ENCODE measurements at places on chromosomes 12 and 14. TPM values are rescaled to one million over a fixed set of nuclear protein-coding genes. Genes with fewer than 3 reads are reported as not detected.

- H3K27ac ChIP-seq = no peak overlapping the region
- H3K4me1 ChIP-seq = no peaks in the 10 kb centered on the region
- H3K27me3 ChIP-seq = no peaks in the 10 kb centered on the region
- H3K4me3 ChIP-seq = no peak overlapping the region
- no peak for DNase-seq
Observed at GRCh38 chr14:59254146-59254910, 65.9 kb downstream of the DAAM1 start.

GRCh38 chr12:92156704-92157395 lies 11.2 kb upstream of the BTG1 start:
- H3K27ac ChIP-seq = no peak overlapping the region
- no peak overlapping the region for H3K4me3 ChIP-seq
- H3K4me1 ChIP-seq = peaks cover 13% of the 10 kb centered on the region
- H3K36me3 ChIP-seq = no peaks in the 10 kb centered on the region

DNA sequence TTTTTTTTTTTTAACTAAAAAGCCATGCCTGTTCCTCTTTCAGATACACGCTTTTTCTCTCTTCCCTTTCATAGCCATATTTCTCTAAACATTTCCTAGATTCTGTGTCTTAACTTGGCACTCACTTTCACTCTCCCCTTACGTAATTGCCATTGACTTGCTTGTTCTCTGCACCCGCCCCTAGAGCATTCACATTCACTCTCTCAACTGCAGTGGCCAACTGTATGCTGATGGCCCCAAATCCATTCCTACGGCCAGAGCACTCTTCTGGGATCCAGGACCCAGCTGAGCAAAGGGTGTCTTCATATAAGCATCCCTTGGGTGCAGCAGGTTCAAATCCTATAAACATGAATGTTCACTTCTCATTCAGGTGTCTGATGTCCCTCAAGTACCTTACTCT lies 59.5 kb downstream of the CKB start:
- H3K27ac ChIP-seq = no peak overlapping the region
- peaks cover 3% of the 10 kb centered on the region for H3K4me1 ChIP-seq
- H3K36me3 ChIP-seq = peaks cover 49% of the 10 kb centered on the region
- H3K4me3 ChIP-seq = no peak overlapping the region
- H3K27me3 ChIP-seq = no peaks in the 10 kb centered on the region

- H3K4me1 ChIP-seq = peaks cover 32% of the 10 kb centered on the region
- H3K36me3 ChIP-seq = no peaks in the 10 kb centered on the region
- DNase-seq = no peak
- no peaks in the 10 kb centered on the region for H3K27me3 ChIP-seq
- no peak overlapping the region for H3K27ac ChIP-seq
Observed at GRCh38 chr12:27781680-27782079, 1.6 kb upstream of the MANSC4 start.

DNA sequence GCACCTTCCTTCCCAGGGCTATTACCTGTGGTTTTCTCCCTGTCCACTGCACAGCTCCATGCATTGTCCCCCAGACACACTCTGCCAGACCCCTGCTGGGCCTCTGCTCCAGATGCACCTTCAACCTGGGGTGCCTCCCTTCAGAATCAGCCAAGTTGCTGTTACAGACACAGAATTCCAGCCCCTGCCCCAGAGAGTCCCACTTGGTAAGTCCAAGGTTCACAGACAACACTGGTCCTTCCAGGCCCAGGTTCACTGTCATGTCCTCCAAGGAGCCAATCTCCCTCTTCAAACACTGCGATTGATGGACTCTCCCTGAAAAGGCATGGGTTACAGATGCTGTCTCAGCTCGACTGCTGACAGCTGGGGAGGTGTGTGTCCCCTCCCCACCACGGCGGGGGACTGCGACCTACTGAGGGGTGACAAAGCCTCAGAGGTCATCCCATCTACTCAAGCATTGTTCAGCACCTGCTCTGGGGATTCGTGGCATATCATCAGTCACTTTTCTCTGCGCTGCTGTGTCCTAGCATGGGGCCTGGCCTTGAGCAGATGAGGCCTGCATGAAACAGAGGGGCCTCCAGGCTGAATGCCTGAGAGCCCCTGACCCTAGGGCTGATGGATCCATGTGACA lies 24.3 kb downstream of the CALM1 start:
- H3K27ac ChIP-seq = no peak overlapping the region
- DNase-seq = no peak
- no peaks in the 10 kb centered on the region for H3K27me3 ChIP-seq
- H3K4me1 ChIP-seq = no peaks in the 10 kb centered on the region

Gene GYS2
- total RNA-seq = not detected

- no peaks in the 10 kb centered on the region for H3K36me3 ChIP-seq
- no peaks in the 10 kb centered on the region for H3K27me3 ChIP-seq
- H3K4me3 ChIP-seq = no peak overlapping the region
- no peak for DNase-seq
Observed at GRCh38 chr14:74932401-74932901, 9.4 kb upstream of the RPS6KL1 start.

GRCh38 chr14:20427231-20428009 lies 8.5 kb downstream of the KLHL33 start:
- H3K36me3 ChIP-seq = no peaks in the 10 kb centered on the region
- no peak for DNase-seq
- H3K4me1 ChIP-seq = peaks cover 29% of the 10 kb centered on the region
- H3K27ac ChIP-seq = no peak overlapping the region
- H3K4me3 ChIP-seq = no peak overlapping the region

Gene ACSM4
- not detected for total RNA-seq

- DNase-seq = no peak
- H3K27ac ChIP-seq = no peak overlapping the region
- H3K4me1 ChIP-seq = no peaks in the 10 kb centered on the region
- H3K27me3 ChIP-seq = no peaks in the 10 kb centered on the region
Observed at GRCh38 chr12:75792687-75793086, 238.9 kb downstream of the PHLDA1 start.

GRCh38 chr12:87217491-87217890 lies 811.7 kb downstream of the C12orf50 start:
- H3K27ac ChIP-seq = no peak overlapping the region
- DNase-seq = no peak
- H3K27me3 ChIP-seq = no peaks in the 10 kb centered on the region
- H3K4me1 ChIP-seq = no peaks in the 10 kb centered on the region

Gene EMP1
- 9.1 TPM for total RNA-seq

DNA sequence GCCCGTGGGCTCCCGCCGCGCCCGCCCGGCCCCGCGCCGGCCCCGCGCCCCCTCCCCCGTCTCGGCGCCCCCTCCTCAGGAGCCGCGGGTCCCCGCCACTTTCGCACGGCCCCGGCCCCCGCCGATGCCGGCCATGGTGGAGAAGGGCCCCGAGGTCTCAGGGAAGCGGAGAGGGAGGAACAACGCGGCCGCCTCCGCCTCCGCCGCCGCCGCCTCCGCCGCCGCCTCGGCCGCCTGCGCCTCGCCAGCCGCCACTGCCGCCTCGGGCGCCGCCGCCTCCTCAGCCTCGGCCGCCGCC lies 263 bp downstream of the RCOR1 start:
- peaks cover 25% of the 10 kb centered on the region for H3K4me1 ChIP-seq
- no peaks in the 10 kb centered on the region for H3K27me3 ChIP-seq
- no peak for DNase-seq
- H3K4me3 ChIP-seq = peak overlapping the region; percentile 66
- H3K27ac ChIP-seq = peak overlapping the region; percentile 53

DNA sequence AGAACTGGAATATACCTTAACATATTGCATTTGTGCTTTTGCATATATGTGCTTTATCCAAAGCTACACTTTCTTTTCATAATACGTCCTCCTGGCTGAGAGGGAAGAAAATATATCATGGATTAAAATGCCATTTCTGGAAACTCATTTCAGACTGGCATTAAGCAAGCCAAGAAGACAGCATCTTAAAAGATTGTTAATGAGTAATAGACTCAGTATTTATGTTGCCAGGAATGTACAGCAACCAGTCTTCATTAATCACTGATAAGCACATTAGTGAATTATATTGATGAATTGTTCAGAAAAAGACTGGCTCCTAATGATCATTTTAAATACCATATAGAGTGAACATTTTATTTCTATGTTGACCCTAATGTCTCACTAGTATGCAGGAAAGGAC lies 134.9 kb upstream of the IFNG-AS1 start:
- H3K4me3 ChIP-seq = no peak overlapping the region
- no peaks in the 10 kb centered on the region for H3K4me1 ChIP-seq
- no peak overlapping the region for H3K27ac ChIP-seq
- H3K36me3 ChIP-seq = no peaks in the 10 kb centered on the region
- no peak for DNase-seq

Gene MTA1
- total RNA-seq = 113 TPM

- H3K36me3 ChIP-seq = peaks cover 22% of the 10 kb centered on the region
- no peak overlapping the region for H3K4me3 ChIP-seq
- H3K27me3 ChIP-seq = no peaks in the 10 kb centered on the region
Observed at GRCh38 chr14:63371033-63371432, 52.3 kb upstream of the GPHB5 start.

DNA sequence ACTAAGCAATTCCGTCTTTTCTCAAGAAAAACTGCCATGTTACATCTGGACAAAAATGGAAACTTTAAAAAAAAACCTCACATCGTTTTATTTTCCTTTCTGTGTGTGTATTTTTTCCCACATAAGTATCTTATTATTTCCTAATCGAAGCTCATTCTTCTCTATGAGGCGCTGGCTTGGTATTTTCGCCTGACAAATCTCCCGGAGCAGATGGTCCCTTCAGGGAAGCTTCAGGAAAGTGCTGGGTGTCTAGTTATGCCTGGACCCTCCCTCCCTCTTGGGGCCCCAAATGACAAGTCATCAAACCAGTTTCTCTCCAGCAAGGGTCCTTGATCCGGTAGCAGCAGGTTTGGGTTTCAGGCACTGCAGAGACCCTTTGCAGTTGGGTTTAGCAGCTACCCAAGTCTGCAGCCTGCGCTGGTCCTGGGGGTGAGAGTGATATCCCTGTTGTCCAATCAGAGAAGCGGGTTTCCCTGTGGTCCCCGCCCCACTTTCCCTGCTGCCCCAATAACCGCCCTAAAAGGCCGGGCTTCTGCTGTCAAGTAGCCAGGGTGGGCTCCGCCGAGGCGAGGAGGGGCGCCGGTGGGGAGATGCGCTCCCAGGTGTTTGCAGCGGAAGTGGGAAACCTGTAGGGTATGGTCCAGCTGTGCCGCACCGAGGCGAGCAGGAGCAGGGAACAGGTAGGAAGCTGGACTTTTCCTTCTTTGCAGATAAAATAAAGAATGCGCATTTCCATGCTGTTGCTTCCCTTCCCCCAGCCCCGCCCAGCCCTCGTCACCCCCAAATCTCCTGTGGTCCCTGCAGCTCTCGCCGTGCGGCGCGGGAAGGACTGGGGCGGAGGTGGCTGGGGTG lies at the start of gene CNTN1:
CNTN1 (plus strand) TSS at position 527 of the 852 bp plus-strand sequence.
- no peak within 1 kb of the TSS for H3K4me3 ChIP-seq
- H3K36me3 ChIP-seq = no peaks in the 10 kb centered on the region
- H3K27ac ChIP-seq = no peak within 1 kb of the TSS
- DNase-seq = no peak
- peaks cover 2% of the 10 kb centered on the region for H3K4me1 ChIP-seq
- H3K27me3 ChIP-seq = peaks cover 18% of the 10 kb centered on the region

Gene RDH16
- total RNA-seq = 0.34 TPM

- peaks cover 4% of the 10 kb centered on the region for H3K27me3 ChIP-seq
- H3K27ac ChIP-seq = no peak overlapping the region
- H3K36me3 ChIP-seq = no peaks in the 10 kb centered on the region
Observed at GRCh38 chr14:105138021-105138541, 30.5 kb downstream of the JAG2 start.

DNA sequence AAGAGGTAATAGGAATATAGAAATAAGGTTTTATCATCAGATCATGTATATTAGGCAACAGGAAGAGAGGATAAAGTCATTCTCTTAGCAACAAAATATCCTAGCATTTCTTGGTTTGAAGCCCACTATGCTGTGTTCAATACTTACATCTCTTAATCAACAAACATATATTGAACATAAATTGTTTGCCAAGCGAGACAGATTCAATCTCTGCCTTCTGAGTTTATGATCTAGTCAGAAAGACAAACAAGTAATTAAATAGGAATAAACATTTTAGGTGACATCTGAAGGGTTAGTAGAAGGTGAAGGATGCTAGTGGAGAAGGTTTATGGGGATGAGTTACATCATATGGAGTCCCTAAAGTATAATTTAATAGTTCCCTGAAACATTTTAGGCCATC lies 54.8 kb downstream of the PPHLN1 start:
- H3K4me3 ChIP-seq = no peak overlapping the region
- no peaks in the 10 kb centered on the region for H3K4me1 ChIP-seq
- DNase-seq = no peak
- H3K36me3 ChIP-seq = peaks cover 27% of the 10 kb centered on the region
- no peaks in the 10 kb centered on the region for H3K27me3 ChIP-seq

DNA sequence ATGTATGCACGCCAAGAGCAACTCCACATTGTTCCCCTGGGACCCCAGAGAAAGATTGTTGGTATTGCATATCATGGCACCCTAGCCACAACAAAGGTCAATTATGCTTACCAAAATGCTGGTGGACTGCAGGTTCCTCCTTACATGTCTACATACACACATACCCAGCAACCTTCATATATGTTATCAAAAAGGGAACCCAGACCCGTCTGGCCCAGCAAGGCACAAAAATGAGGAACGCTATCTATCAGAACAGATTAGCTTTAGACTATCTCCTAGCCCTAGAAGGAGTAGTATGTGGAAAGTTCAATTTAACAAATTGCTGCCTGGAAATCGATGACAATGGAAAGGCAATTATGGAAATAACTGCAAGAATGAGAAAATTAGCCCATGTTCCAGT lies 61.5 kb downstream of the DHRS2 start:
- H3K36me3 ChIP-seq = no peaks in the 10 kb centered on the region
- H3K27me3 ChIP-seq = peaks cover 24% of the 10 kb centered on the region
- H3K4me3 ChIP-seq = no peak overlapping the region
- H3K27ac ChIP-seq = no peak overlapping the region
- no peak for DNase-seq

DNA sequence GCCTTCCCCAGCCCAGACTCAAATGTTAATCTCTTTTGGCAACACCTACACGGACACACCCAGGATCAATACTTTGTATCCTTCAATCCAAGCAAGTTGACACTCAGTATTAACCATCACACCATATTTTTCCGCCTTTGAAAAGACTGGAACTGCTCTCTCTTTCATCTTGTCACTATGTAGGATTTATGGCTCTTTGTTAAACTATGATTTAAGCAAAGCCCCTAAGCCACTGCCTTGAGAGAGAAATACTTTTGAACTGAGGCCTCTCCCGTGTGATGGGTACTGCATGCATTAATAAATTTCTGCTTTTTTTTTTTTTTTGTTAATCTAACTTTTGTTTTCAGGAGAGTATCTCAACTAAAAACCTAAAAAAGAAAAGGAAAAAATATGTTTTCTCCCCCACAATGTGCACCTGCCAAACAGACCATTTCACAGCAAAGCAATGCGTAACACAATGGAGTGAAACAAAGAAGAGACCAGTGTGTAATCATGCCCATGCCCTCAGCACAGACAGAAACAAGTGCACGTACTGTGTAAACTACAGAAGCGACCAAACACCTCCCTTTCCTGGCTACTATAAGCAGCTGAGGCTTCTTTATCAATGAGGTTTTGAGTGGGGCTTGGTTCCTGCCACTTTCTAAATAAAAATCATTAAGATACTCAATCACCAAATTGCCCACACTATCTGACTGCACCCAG lies 28.3 kb upstream of the ETFBKMT start:
- no peaks in the 10 kb centered on the region for H3K27me3 ChIP-seq
- no peaks in the 10 kb centered on the region for H3K4me1 ChIP-seq
- no peak overlapping the region for H3K27ac ChIP-seq
- H3K4me3 ChIP-seq = no peak overlapping the region
- H3K36me3 ChIP-seq = no peaks in the 10 kb centered on the region
- no peak for DNase-seq

- H3K4me3 ChIP-seq = no peak overlapping the region
- no peaks in the 10 kb centered on the region for H3K27me3 ChIP-seq
- no peak overlapping the region for H3K27ac ChIP-seq
- no peaks in the 10 kb centered on the region for H3K4me1 ChIP-seq
- no peaks in the 10 kb centered on the region for H3K36me3 ChIP-seq
- no peak for DNase-seq
Observed at GRCh38 chr12:131122631-131123030, 168.9 kb downstream of the ADGRD1 start.

Data from CD4-positive, alpha-beta T cell (primary cell).